ENCODE measurements at places on chromosomes 13 and 19. TPM values are rescaled to one million over a fixed set of nuclear protein-coding genes. Genes with fewer than 3 reads are reported as not detected.
A peak's percentile ranks its signal among the peaks of the same experiment; 100 is the strongest.

GRCh38 chr19:30119180-30119908 lies 177.3 kb downstream of the URI1 start:
- H3K27ac ChIP-seq, result no peak overlapping the region
- no peak overlapping the region for H3K4me3 ChIP-seq
- H3K4me1 ChIP-seq, result no peaks in the 10 kb centered on the region
- no peak for DNase-seq
- H3K27me3 ChIP-seq, result no peaks in the 10 kb centered on the region

GRCh38 chr13:112726016-112726767 lies 36.4 kb downstream of the ATP11A start:
- H3K36me3 ChIP-seq, result no peaks in the 10 kb centered on the region
- peaks cover 14% of the 10 kb centered on the region for H3K4me1 ChIP-seq
- H3K27ac ChIP-seq, result no peak overlapping the region
- H3K4me3 ChIP-seq, result no peak overlapping the region

GRCh38 chr19:45814851-45815480 lies at the start of gene RSPH6A:
RSPH6A (minus strand) TSS chr19:45815308; CDS start chr19:45815176, 132 bp downstream.
- H3K4me1 ChIP-seq, result peaks cover 4% of the 10 kb centered on the region

GRCh38 chr13:44396701-44397580 lies 23.3 kb downstream of the SERP2 start:
- H3K27me3 ChIP-seq, result no peaks in the 10 kb centered on the region
- DNase-seq, result no peak

- H3K4me1 ChIP-seq, result no peaks in the 10 kb centered on the region
- DNase-seq, result no peak
- H3K4me3 ChIP-seq, result no peak overlapping the region
- H3K27me3 ChIP-seq, result no peaks in the 10 kb centered on the region
- H3K27ac ChIP-seq, result no peak overlapping the region
- H3K36me3 ChIP-seq, result peaks cover 49% of the 10 kb centered on the region
Measured at GRCh38 chr13:110638814-110639806, 23.8 kb downstream of the NAXD start.

GRCh38 chr19:17555929-17556813 lies 722 bp downstream of the COLGALT1 start:
- H3K4me3 ChIP-seq, result peak overlapping the region; percentile 78
- peak; percentile 22 for DNase-seq
- peaks cover 20% of the 10 kb centered on the region for H3K4me1 ChIP-seq
- no peaks in the 10 kb centered on the region for H3K27me3 ChIP-seq
- peaks cover 9% of the 10 kb centered on the region for H3K36me3 ChIP-seq

DNA sequence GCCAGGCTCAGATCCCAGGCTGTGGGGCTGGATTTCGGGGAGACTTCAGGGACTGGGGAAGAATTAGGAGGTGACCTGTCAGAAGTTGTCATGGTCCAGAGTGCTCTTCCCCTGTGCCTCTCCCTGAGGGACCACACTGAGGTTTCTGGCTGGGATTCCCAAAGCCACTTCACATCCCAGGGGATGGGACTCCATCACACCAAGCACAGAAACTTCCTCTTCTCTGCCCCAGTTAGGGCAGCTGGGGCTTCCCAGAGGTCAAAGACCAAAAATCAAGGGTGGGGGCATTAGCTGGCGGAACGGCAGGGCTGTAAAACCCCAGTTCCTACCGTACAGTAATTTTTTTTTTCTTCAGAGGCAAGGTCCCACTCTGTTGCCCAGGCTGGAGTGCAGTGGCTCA lies 7.4 kb downstream of the FCER2 start:
- H3K4me1 ChIP-seq, result peaks cover 11% of the 10 kb centered on the region
- H3K36me3 ChIP-seq, result no peaks in the 10 kb centered on the region
- no peaks in the 10 kb centered on the region for H3K27me3 ChIP-seq
- no peak overlapping the region for H3K4me3 ChIP-seq

- DNase-seq, result no peak
- no peak overlapping the region for H3K4me3 ChIP-seq
- H3K36me3 ChIP-seq, result no peaks in the 10 kb centered on the region
- H3K4me1 ChIP-seq, result no peaks in the 10 kb centered on the region
- H3K27me3 ChIP-seq, result no peaks in the 10 kb centered on the region
Measured at GRCh38 chr13:20498129-20498528, 27.5 kb downstream of the CRYL1 start.

- H3K27me3 ChIP-seq, result no peaks in the 10 kb centered on the region
- H3K36me3 ChIP-seq, result no peaks in the 10 kb centered on the region
- H3K4me1 ChIP-seq, result peaks cover 22% of the 10 kb centered on the region
- H3K4me3 ChIP-seq, result no peak overlapping the region
- DNase-seq, result no peak
Measured at GRCh38 chr19:18915639-18916038, 3.5 kb downstream of the COPE start.

DNA sequence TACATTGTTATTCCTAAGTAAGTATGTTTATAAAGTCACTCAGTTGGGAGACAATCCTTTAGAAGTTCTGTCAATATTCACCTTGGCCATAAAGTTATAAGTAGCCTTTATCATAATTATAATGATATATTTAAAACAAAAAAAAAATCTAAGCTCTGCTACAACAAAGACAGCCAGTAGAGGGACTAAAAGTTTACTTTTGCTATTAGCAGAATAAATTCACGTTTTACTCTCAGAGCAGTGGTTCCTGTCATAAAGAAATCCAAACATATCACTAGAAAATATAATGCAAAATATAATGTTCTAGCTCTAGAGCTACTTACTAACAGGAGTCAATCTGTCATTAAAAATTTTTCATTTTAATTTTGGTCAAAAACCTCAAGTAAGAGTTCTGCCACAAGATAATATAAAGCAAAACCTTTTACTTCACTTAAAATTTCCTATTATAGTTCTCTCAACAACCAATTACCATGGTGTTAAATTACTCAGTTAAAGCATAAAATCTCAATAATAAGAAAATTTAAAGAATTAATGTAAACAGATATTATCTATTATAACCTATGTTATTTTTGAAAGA lies 17.7 kb downstream of the INTS6 start:
- H3K27me3 ChIP-seq, result no peaks in the 10 kb centered on the region
- no peak overlapping the region for H3K4me3 ChIP-seq
- no peak overlapping the region for H3K27ac ChIP-seq
- DNase-seq, result no peak
- no peaks in the 10 kb centered on the region for H3K36me3 ChIP-seq
- peaks cover 5% of the 10 kb centered on the region for H3K4me1 ChIP-seq

- H3K4me1 ChIP-seq, result peaks cover 12% of the 10 kb centered on the region
- no peak overlapping the region for H3K4me3 ChIP-seq
Measured at GRCh38 chr13:41970918-41971317, 10.0 kb upstream of the VWA8 start.

DNA sequence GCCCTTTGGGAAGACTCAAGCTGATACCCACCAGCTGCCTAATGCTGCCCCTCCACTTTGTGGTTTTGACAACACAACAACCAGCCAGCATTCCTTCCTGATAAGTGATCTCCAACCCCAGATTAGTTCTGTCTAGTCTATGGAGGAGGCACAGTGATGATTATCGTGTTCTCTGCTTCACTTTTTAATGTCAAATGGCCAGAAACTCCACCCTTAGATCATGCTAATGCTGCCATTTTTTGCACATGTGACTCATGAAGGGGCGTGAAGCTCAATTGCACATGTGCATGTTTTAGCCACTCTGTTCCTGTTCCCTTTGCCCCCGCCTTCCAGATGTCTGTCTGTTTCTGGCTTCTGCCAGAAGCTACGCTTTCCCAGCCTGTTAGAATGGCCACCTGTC lies 199.8 kb downstream of the COG6 start:
- H3K27me3 ChIP-seq, result no peaks in the 10 kb centered on the region
- H3K4me1 ChIP-seq, result no peaks in the 10 kb centered on the region
- no peak overlapping the region for H3K4me3 ChIP-seq
- no peak overlapping the region for H3K27ac ChIP-seq
- H3K36me3 ChIP-seq, result no peaks in the 10 kb centered on the region

DNA sequence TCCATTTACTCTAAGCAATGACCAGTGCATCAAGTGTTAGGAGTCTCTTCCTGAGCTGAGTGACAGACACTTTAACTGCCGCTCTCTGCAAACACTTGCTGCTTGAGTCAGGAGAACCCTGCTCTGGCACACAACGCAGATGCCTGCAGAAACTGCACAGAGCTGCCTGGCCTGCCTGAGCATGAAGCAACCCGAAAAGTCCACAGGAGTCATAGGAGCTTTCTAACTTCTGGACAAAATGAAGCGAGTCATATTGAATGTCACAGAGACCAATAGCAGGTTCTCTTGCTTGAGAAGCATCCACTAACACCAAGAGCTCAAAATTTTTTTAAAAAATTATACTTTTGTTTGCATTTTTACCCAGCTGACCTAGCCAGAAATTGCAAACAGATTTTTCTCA lies 232.4 kb downstream of the LHFPL6 start:
- H3K27me3 ChIP-seq, result no peaks in the 10 kb centered on the region
- no peaks in the 10 kb centered on the region for H3K4me1 ChIP-seq
- no peak for DNase-seq
- H3K27ac ChIP-seq, result no peak overlapping the region

DNA sequence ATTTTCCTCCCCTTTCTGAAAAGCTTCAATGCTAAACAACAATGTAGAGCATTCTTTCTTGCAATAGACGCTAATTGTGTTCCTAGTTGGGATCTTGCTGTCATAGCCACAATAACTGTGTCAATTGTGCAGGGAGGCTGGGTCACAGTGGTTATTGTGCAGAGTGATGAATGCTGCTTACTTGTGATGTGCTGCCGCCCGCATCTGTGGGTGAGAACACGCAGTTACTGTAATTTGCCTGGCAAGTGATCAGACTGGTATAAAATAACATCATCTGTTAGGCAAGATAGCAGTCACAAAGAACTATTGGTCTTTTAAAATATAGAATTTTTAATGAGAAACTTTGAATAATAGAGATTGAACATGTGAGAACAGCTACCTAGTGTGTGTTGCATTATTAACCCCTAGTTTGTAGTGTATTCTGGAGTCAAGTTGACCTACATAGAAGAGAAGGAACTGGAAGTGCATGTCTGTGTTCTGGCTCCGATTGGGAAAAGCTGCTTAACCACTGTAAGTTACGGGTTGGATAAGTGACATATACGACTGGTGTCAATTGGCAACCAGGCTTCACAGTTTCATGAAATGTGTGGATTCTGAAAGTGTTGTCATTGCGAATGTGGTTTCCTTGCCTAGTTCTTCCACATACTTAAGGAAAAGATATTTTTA lies 43.6 kb downstream of the SLAIN1 start:
- H3K4me3 ChIP-seq, result no peak overlapping the region
- H3K27ac ChIP-seq, result no peak overlapping the region
- no peak for DNase-seq
- no peaks in the 10 kb centered on the region for H3K27me3 ChIP-seq
- no peaks in the 10 kb centered on the region for H3K4me1 ChIP-seq
- H3K36me3 ChIP-seq, result peaks cover 9% of the 10 kb centered on the region

DNA sequence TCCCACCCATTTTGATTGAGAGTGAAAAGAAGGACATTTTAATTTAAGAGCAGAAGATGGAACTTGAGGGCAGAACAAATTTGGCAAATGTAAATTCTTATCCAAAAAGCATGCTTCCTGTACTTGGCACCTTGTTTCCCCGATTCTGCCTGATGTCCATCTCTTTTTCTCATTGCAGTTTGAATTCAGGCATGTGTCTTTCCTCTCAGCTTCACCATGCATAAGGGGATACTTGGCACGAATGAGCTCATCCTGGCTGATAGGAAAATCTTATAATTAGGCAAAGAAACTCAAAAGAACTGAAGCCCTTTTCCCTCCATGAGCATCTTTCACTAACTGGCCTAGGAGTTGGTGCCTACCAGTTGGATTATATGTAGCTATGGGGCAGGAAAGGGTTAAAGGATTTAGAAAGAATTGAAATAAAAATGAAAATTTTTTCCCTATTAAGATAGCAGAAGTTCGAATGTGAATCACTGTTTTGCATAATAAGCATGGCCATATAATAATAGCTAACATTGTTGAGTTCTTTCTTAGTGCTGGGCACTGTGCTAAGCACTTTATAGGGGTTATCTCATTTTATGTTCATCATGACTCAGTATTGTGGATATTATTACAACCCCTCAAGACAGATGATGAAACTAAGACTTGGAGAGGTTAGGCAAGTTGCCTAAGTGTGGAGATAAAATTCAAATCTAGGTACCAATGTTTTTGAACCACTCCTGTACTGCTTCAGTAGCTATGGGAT lies 386.6 kb downstream of the KCNRG start:
- H3K4me3 ChIP-seq, result no peak overlapping the region
- H3K36me3 ChIP-seq, result no peaks in the 10 kb centered on the region
- H3K27ac ChIP-seq, result no peak overlapping the region
- no peak for DNase-seq

DNA sequence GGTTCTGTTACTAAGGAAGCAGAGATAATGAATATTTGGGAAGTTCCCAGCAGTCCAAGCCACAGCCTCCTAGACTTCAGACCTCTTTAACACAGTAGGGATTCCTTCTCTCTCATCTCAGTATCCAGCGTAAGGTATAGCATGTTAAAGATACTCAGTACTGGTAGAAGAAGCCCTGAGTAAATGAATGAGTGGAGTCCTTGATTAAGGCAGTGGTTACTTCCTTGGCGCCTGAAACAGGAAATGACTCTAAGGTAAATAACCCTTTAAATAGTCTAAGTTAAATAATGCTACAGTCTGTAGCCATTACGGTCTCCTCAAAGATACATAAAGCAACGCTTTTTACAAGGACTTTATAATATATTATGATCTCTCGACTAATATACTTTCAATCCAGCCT lies 650.8 kb upstream of the MIR17HG start:
- no peaks in the 10 kb centered on the region for H3K4me1 ChIP-seq
- DNase-seq, result no peak
- H3K27me3 ChIP-seq, result no peaks in the 10 kb centered on the region
- no peak overlapping the region for H3K4me3 ChIP-seq
- H3K27ac ChIP-seq, result no peak overlapping the region

GRCh38 chr13:79392882-79393563 lies 13.0 kb downstream of the RBM26 start:
- no peaks in the 10 kb centered on the region for H3K27me3 ChIP-seq
- no peaks in the 10 kb centered on the region for H3K36me3 ChIP-seq
- no peak for DNase-seq
- H3K27ac ChIP-seq, result peak overlapping the region; percentile 18

DNA sequence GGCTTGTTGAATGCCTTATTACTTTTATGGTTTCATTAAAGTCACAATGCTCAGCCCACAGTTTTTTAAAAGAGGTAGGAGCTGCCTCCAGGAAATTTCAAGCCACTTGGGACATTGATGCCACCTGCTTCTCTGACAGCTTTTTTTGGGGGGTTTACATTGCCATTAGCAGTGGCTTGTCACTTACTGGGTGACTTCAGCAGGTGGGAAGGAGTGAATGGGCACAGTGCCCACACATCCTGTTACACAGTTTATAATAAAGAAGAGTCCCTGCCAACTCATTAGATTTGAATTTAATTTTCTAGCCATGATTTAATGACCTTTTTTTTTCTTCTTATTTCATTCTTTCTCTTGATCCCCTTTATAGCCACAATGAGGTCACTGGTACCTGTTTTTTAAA lies 61.0 kb downstream of the NHLRC3 start:
- H3K4me3 ChIP-seq, result no peak overlapping the region
- H3K27ac ChIP-seq, result no peak overlapping the region
- H3K36me3 ChIP-seq, result no peaks in the 10 kb centered on the region
- H3K27me3 ChIP-seq, result no peaks in the 10 kb centered on the region
- no peak for DNase-seq
- H3K4me1 ChIP-seq, result no peaks in the 10 kb centered on the region

SCN1B gene
- 1.1 TPM for total RNA-seq

RFXAP gene
- total RNA-seq, result 10.2 TPM

LRCH1 gene
- total RNA-seq, result 17.8 TPM

ZNF730 gene
- 0.57 TPM for total RNA-seq
